ENCODE measurements at places on chromosomes 2 and 18.

DNA sequence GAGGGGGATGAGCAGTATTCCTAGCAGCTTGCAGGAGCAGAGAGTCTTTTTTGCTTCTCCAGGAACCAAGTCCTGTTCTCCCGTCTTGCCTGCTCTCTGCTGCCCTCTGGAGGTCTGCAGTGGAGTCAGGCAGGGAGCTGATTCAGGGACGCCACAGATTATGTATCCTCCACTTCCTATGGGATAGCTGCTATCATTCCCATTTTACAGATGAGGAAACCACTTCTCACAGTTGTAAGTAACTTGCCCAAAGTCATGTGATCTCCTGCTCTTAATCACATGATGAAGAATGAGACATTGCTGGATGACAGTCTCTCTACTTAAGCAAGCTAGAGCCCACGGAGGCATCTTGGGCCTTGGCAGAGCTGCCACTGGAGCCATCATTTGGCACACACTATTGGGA, 8.3 kb downstream of the SLC4A5 start:
- DNase-seq = peak; percentile 56
- H3K27me3 ChIP-seq = no peaks in the 10 kb centered on the region

DNA sequence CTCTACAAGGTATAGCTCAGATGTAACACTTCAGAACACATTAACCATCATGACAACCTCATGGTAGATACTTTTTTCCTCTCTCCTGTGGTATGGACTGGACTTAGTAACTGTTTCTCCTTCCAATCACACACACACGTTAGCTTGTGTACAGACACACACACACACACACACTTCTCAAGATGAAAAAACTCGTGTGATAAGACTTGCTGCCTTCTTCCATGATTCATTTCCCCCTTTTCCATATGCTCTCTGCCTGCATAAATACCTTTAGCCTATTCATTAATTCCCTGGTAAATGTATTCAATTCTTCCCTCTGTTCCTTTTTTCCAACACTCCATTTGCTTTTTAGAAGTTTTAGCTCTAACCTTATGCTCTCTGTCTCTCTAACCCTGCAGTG, 118.9 kb upstream of the TANK start:
- peaks cover 23% of the 10 kb centered on the region for H3K4me1 ChIP-seq
- no peaks in the 10 kb centered on the region for H3K27me3 ChIP-seq
- DNase-seq = no peak
- no peak overlapping the region for H3K4me3 ChIP-seq
- H3K27ac ChIP-seq = no peak overlapping the region

GRCh38 chr2:54708584-54709335, 14.7 kb upstream of the EML6 start:
- no peak for DNase-seq
- H3K36me3 ChIP-seq = no peaks in the 10 kb centered on the region

- H3K36me3 ChIP-seq = no peaks in the 10 kb centered on the region
- H3K4me1 ChIP-seq = no peaks in the 10 kb centered on the region
- no peak overlapping the region for H3K4me3 ChIP-seq
- no peak for DNase-seq
- no peak overlapping the region for H3K27ac ChIP-seq
- no peaks in the 10 kb centered on the region for H3K27me3 ChIP-seq
These were observed 641.1 kb downstream of the TMEM182 start for GRCh38 chr2:103402944-103403343.

DNA sequence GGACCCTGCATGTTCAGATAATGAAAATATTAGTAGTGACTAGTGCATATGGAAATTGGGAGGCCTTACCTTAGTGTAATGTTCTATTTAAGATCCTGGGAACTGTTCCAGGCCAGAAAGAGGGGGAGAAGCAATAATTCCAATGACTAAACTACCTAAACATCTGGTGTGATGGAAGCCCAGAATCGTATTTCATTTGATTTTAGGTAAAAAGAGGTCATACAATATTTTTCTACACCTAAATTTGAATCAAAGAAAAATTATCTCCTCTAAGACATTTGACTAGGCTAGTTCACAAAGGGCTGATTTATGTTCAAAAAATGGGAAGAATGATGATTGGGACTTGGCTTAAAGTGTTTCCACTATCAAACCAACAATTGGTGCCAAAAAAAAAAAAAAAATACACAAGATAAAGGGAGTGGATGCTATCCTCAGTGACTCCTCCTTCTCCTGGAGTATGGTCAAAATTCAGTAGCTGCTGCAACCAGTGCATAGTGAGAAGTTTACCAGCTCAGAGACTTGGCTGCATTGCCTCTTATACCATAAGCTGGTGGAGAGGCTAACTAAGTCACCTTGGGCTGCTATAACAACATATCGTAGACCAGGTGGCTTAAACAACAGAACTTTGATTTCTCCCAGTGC, 1038.3 kb upstream of the ACVR2A start:
- H3K4me1 ChIP-seq = no peaks in the 10 kb centered on the region
- H3K4me3 ChIP-seq = no peak overlapping the region
- no peaks in the 10 kb centered on the region for H3K27me3 ChIP-seq
- no peak for DNase-seq
- H3K27ac ChIP-seq = no peak overlapping the region

DNA sequence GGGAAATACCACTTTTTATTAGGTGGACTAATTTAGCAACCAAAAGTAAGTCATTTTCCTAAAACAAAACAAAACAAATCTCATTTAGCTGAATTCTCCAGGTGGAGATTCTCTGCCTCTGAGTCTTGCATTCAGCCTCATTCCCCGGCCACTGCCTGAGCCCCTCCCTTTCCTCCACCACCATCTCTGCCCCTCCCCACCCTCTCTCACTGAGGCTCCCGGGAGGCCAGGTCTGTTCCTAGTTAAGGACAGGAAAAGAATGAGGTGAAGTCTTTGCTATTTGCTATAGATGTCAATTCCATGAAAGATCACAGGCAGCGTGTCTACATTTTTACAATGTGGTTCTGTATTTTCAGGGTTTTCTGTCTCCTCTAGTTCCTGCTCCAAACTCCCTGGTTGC, 83.0 kb upstream of the SOX11 start:
- no peak overlapping the region for H3K27ac ChIP-seq
- no peaks in the 10 kb centered on the region for H3K27me3 ChIP-seq
- H3K4me3 ChIP-seq = no peak overlapping the region
- H3K4me1 ChIP-seq = no peaks in the 10 kb centered on the region
- no peak for DNase-seq
- H3K36me3 ChIP-seq = no peaks in the 10 kb centered on the region

DNA sequence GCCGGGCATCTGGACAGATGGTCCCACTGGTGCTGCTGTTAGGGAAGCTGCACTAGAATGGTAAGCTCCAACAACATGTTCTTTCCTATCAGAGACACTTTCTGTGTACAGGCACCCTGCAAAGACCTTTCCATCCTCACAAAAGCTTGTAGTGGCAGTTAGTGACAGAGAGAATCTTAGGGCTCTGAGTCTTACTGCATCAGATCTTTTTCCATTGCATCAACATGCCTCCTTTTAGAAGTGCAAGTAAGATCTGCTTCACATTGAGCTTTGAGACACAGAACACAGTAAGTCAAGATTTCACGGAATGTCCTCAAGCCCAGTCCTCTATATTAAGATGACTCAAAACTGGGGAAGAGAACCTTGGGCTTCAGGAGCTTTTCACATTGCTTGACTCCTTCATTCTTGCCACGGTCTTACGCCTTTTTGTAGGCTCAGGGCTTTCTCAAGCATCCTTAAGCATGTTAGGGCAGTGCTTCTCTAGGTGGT, 52.6 kb downstream of the ARL4C start:
- DNase-seq = no peak
- no peaks in the 10 kb centered on the region for H3K36me3 ChIP-seq
- peaks cover 4% of the 10 kb centered on the region for H3K4me1 ChIP-seq
- no peak overlapping the region for H3K27ac ChIP-seq
- no peaks in the 10 kb centered on the region for H3K27me3 ChIP-seq

- DNase-seq = no peak
- H3K27ac ChIP-seq = no peak overlapping the region
- H3K36me3 ChIP-seq = no peaks in the 10 kb centered on the region
- H3K27me3 ChIP-seq = no peaks in the 10 kb centered on the region
These were observed 1668.2 kb upstream of the SLC39A10 start for GRCh38 chr2:193988784-193989183.

- peak; percentile 76 for DNase-seq
- no peak overlapping the region for H3K4me3 ChIP-seq
- no peaks in the 10 kb centered on the region for H3K36me3 ChIP-seq
- peaks cover 17% of the 10 kb centered on the region for H3K4me1 ChIP-seq
- H3K27me3 ChIP-seq = no peaks in the 10 kb centered on the region
- H3K27ac ChIP-seq = peak overlapping the region; percentile 23
These were observed 130.9 kb downstream of the TPGS2 start for GRCh38 chr18:36697905-36698304.

Data from gastrocnemius medialis (tissue), 4 donors.